ENCODE measurements at places on chromosomes 4 and X. TPM values are rescaled to one million over a fixed set of nuclear protein-coding genes. Genes with fewer than 3 reads are reported as not detected.

WDR17 gene
- total RNA-seq, result 0.87 TPM

MAGEA1 gene
- total RNA-seq, result not detected

KLB gene
- total RNA-seq, result not detected

HS6ST2 gene
- total RNA-seq, result not detected

KIT gene
- 0.29 TPM for total RNA-seq

MAGEA9B gene
- not detected for total RNA-seq

KLHL8 gene
- 9.1 TPM for total RNA-seq

PLAC1 gene
- total RNA-seq, result not detected

LNX1 gene
- total RNA-seq, result not detected

FRG2 gene
- total RNA-seq, result not detected

MND1 gene
- 27.6 TPM for total RNA-seq

DRP2 gene
- 1.0 TPM for total RNA-seq

PNMA5 gene
- 0.10 TPM for total RNA-seq

IGSF1 gene
- not detected for total RNA-seq

WAS gene
- 177 TPM for total RNA-seq

- no peak for DNase-seq
These were observed 430.1 kb downstream of the ANKRD50 start for GRCh38 chr4:124282301-124282898.

DNA sequence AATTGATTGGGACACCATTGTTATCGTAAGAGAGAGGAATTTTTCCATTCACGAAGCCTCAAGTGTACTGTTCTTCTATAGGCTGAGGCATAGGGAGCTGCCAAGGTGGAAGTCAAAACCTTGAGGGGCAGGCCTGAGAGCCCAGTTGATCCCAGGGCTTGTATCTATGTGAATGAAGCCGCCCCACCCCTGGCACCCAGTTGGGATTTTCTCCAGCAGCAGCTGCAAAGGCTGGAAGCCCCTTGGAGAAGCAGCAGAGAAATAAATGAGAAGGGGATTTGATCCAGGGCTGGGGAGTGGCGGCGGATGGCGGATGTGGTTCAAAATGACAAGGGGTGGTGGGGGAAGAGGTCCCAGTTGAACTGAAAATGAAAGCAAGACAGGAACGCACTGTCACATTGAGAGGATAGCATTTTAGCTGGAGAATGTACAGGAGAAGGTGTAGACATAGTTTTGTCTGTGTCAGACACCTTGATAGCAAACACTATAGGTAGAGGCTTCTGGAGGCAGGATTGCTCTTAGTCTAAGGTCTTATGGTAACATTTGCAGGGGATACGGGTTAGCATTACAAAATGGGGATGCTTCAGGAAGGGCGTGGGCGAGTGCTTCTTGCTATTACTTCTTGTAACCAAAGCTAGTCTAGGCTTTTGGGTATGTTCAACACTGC lies 32.6 kb downstream of the DOCK11 start:
- peak; percentile 68 for DNase-seq

DNA sequence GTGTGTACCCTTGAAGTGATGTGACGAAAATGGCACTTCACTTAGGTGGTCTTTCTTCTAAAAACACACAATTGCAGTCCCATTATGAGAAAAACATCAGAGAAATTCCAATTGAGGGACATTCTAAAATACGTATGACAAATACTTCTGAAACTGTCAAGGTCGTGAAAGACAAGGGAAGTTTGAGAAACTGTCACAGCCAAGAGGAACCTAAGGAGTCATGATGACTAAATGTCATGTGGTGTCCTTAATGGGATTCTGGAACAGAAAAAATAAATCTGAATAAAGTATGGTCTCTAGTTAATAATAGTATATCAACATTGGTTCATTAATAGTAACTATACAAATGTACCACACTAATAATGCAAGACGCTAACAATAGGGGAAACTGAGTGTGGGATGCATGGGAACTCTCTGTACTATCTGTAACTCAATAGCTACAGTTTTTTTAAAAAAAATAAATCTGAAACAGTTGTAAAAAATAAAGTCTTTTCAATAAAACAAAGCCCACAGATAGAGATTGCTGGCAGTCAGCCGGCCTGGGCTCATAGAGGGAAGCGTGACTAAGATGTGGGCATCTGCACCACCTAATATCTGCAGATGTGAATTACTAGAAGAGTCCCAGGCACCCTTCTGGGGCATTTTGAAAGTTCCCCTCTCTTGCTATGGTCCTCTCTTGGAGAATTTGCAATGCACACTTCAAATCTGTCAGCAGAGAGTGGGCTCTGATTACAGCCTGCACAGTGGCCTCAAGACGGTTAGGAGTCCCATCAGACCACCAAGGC lies 47.6 kb downstream of the MID1IP1 start:
- DNase-seq, result no peak

- DNase-seq, result no peak
These were observed 2441.7 kb downstream of the ARAP2 start for GRCh38 chr4:33802578-33802977.

- no peak for DNase-seq
These were observed 131.6 kb downstream of the HMX1 start for GRCh38 chr4:8739820-8740665.

DNA sequence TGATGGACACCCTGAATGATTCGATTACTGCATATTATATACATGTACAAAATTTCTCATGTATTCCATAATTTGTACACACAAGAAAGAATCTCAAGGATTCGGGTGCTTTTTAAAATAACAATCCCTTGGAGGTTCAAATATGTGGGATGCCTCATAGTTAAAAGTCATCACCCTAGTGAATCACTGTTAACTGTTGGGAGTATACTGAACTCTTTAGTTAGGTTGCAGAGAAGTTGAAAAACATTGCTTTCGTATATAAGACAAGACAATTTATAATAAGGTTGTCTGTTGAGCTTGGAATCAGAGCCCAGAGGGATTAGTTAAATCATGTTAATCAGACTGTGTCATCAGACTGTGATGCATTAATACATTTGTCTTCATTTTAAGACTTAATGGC lies 15.6 kb downstream of the DCK start:
- no peak for DNase-seq

DNA sequence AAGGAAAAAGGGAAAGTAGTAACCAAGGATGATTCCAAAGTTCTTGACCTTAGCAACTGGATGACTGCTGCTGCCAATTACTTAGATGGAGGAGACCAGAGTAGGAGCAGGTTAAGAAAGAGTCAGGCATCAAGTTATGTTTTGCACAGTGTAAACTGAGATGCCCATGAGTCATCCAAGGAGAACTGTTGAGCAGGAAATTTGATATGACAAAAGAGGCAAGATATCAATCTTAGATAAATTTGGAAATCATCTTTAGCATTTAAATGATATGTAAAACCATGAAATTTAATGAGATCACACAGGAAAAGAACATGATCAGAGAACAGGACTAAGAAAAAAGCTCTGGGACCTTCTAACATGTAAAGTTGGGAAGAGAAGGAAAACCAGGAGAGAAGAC lies 361.3 kb downstream of the OPHN1 start:
- no peak for DNase-seq

- no peak for DNase-seq
These were observed 45.9 kb downstream of the GAB1 start for GRCh38 chr4:143382596-143382995.

DNA sequence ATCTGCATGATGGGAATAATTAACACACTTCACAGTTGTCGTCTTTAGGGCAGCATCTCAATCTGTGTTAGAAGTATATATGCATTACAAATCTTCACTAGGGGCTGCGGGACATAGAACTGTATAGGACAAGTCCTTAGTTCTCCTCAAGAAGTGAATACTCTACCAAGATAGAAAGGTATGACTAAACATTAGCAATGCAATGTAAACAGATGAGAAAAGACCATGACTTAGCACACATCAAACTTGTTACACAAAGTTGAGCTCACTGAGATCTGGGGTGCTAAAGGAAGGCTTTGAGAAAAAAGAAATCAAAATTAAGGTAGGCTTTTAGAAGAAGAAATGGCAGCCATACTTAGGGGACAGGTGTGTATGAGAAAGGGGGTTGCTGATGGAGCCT lies 182.1 kb upstream of the MAP3K15 start:
- DNase-seq, result no peak

DNA sequence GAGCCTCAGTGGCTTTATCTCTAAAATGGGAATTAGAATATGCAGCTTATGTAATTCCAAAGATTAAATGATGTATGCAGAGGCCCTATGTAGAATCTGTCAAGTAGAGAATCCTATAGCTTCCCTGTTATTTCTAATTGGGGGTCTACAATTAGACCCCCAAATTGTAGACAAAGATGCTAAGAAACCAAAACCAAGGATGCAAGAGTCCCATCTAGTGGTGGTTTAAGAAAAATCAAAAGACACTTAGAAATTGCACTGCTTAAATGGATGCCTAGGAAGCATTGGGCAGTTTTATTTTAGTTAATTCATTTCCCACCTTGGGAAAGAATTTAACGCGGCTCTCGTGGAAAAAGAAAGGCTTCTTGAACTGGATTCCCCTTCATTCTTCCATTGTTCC lies 115.2 kb downstream of the GABRA2 start:
- no peak for DNase-seq

DNA sequence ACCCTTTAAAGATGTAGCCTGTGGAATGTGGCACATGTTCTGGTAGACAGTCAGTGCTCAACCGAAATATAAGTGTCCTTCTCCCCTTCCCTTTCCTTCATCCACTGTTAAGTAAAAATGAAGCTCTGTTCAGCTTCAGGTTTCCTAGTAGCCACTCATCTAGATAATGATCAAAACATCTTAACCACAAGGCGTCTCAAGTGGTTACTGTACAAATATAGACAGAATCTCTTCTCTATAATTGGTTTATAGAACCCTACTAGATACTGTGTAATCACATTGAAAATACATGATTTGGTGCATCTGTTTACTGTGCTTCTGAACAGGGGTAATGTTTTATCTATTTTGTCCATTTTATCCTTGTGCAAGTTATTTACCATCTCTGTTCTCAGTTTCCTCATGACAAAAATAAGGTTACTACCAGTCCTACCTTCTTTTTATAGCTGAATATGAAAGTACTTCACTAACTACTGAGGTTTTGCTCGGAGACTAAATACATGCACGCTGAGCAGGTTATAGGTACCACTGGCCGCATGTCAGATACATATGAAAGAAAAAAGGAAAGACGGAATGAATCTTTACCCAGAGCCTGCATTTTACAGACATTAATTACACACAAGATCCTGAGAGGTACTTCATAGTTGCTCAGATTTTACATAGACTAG lies 20.3 kb upstream of the SLC25A4 start:
- no peak for DNase-seq

GRCh38 chr4:142040043-142040442 lies 403.7 kb downstream of the IL15 start:
- no peak for DNase-seq

GRCh38 chr4:102404431-102404969 lies 59.2 kb upstream of the SLC39A8 start:
- no peak for DNase-seq

GRCh38 chr4:141348125-141348524 lies 127.4 kb downstream of the ZNF330 start:
- no peak for DNase-seq

GRCh38 chr4:15515106-15515505 lies 45.4 kb downstream of the CC2D2A start:
- no peak for DNase-seq

- no peak for DNase-seq
These were observed 49.5 kb downstream of the AMELX start for GRCh38 chrX:11342673-11343072.

GRCh38 chr4:7900334-7900909 lies 39.2 kb downstream of the AFAP1 start:
- DNase-seq, result no peak
